ENCODE measurements at places on chromosomes 13 and 19.

DNA sequence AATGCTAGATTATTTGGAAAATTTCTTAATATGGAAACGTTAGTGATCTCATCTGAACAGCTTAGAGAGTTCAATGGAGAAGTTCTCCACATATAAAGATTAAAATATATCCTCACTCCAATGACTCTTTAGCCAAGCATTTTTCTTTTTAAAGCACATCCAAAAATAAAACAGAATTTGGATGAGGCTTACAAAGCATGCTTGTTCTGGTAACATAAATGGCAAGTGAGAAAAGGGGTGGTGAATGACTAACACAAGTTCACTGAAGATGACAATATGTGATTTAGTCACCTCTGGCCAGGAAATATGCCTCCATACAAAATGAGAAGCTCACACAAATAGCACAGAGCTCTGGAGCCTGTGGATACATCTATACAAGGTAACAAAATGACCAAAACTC lies 253.0 kb downstream of the PCDH20 start:
- no peak for DNase-seq

- no peak for DNase-seq
Observed at GRCh38 chr19:39237200-39238184, 7.3 kb downstream of the IFNL3 start.

- no peak for DNase-seq
Observed at GRCh38 chr13:29294821-29295220, 300.7 kb downstream of the SLC7A1 start.

- no peak for DNase-seq
Observed at GRCh38 chr13:109737046-109737573, 49.3 kb downstream of the IRS2 start.

GRCh38 chr19:42287827-42288107 lies 14.2 kb upstream of the PRR19 start:
- no peak for DNase-seq

DNA sequence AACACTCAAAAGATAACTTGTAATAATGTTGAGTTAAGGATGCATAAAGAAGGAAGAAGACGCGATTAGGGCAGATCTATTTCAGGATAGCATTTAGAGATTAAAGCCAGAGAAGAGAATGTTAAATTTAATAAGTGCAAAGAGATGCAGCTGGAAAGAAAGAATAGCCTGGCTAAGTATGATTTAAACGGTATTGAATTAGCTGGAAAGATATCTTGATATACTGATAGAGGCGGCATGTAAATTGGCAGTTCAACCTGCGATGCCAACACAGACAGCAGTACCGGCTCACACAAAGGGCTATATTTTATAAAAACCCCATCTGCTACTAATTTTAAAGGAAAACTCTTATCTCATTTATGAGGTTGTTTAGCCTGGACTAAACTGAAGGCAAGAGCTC lies 121.4 kb downstream of the ENOX1 start:
- DNase-seq = no peak

GRCh38 chr13:26813980-26814348 lies 53.4 kb upstream of the GPR12 start:
- no peak for DNase-seq

GRCh38 chr19:49881672-49882394 lies 4.3 kb downstream of the TBC1D17 start:
- DNase-seq = no peak

GRCh38 chr13:113351514-113352026 lies 12.4 kb downstream of the GRTP1 start:
- no peak for DNase-seq

DNA sequence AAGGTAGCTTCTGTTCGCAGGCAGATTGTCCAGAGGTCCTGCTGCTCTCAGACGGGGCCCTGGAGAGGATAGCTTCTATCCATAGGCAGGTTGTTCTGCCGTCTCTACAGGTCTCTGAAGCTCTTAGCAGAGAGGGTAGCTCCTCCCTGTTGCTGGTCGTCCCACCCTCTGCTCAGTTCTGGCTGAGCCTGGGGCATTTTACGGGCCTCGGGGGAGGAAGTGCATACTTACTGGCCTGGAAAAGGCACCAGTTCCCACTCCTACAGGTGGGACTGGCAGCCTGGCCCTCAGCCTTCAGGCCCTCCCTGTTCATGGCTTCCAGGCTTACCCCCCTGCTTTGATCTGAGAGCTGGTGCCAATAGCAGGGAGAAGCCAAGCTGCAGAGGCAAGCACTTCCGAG lies 42.3 kb downstream of the USPL1 start:
- no peak for DNase-seq

- no peak for DNase-seq
Observed at GRCh38 chr19:51749979-51750378, 1.7 kb downstream of the FPR1 start.

DNA sequence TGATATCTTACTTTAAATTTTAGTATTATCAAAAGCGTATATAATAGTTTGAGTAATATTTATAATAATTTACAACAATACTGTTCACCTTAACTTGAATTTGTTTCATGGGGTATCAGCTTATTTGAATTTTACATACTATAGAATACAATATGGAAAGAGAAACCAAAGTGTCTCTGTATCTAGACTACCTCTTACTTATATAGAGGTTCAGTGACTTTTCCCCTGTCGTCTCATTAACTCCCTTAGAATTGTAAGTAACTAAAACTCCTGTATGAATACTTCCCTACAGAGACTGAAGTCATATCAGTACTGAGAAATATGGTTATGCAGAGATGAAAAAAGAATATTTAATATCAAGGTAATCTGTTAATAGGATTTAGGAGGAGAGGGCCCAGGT lies 26.8 kb downstream of the COG6 start:
- no peak for DNase-seq

- no peak for DNase-seq
Observed at GRCh38 chr13:30388406-30389283, 33.6 kb upstream of the UBE2L5 start.

- DNase-seq = peak; percentile 84
Observed at GRCh38 chr19:12194827-12195731, 32.2 kb downstream of the ZNF136 start.

DNA sequence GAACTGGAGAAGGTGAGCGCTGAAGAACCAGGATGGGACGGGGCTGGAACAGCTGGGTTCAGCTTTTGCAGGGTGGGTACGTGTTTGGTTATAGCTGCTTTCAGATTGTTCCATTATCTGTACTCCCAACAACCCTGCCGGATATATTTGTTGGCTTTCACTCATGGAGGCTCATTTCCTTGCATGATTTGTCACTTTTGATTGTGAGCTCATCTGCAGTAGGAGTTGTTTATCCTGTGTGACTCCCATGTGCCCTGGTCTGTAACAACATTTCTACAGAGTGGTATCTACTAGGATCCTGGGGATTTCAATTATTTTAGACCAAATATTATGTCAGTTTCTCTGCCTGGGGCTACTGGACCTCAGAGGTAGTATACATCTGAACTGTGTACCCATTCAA lies 5.4 kb downstream of the ARL11 start:
- no peak for DNase-seq

- no peak for DNase-seq
Observed at GRCh38 chr19:11152318-11153062, 3.1 kb downstream of the SPC24 start.

DNA sequence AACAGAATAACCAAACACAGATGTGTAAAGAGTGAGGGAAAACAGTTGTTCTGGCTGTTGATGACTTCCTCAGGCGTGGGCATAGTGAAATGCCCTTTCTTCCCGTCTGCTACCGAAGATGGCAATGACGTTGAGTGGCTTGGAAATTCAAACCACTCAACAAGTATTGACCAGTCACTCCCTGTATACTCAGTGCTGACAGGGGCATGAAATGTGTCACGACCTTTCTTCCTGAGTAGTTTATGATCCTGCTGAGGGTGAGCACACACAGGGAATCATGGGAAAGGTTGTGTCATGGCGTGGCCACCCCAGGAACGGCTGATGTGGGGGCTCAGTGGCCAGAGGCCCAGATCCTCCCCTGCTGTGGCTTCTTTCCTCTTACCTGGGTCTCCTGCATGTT lies 87.8 kb upstream of the C1QTNF9B start:
- DNase-seq = no peak

DNA sequence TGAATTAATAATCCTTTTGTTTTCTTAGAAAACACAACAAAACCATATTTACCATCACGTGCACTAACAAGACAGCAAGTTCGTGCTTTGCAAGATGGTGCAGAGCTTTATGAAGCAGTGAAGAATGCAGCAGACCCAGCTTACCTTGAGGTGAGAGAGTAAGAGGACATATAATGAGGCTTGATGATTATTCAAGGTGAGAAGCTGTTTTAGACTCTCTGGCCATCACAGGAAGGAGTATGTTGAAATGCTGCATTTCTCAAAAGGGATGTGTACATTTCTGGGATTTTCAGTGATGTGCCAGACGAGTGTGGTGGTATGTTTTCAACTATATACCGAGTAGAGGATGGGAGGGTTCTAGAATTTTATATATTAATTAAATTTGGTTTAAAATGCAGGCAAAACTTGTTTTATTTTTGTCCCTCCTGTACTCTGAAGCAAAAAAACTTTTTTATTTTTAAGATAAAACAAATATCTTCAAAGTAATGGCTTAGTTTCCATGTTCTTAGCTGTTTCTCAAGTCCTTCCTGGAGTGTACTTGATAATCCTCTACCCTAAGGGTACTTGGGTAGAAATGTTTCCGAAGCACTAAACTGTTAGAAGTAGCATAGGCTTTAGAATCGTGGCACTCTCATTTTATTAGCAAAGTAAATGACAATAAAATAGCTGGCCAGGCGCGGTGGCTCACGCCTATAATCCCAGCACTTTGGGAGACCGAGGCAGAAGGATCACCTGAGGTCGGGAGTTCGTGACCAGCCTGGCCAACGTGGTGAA lies 51.1 kb downstream of the N4BP2L1 start:
- DNase-seq = no peak

DNA sequence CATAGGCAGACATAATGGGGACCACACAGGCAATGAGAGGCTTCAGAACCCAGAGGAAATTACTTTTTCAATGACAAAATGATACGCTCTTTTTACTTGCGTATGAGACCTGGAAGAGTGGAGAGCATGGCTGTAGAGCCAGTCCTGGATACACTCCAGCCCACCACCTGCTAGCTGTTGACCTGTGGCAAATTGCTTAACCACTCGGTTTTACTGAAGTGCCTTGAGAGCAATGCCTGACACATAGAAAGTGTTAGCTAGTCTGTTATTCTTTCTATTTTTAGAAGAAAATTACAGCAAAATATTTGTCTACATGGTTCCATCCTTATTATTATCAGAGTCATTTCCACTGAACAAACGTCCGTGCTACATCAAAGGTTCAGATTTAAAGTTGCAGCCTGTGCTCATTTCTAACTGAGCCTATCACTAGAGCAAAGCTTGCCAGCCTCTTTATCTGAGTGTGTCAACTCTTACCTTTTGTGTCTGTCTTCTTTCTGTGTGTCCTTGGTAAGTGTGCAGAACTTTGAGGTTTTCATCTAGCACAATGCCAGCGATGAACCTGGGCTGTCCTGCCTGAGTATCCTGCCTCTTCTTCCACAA lies 9.6 kb upstream of the GPR183 start:
- DNase-seq = no peak

DNA sequence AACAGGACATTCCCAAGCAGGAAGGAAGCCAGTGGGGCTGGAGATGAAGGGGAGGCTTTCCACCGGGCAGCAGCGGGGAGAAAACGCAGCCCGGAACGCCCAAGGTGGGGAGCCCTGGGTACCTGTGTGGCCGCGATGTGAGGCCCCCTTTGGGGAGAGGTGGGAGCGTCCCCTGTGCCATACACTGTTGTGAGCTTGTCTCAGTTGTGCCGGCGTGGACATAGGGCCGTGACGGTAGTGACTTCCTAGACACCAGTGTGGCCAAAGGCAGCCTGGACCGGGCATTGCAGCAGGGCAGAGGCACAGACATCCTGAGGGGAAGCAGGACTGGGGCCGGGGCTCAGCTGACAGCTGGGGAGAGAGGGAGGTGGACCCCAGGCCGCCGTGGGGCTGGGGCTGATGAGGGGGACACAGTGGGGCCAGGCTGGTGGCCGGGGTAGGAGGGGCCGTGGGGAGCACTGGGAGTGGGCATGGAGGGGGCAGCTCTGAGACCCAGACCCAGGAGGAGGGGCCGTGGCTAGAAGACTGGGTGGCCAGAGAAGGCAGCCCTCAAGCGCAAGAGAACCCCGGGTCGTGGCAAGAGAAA lies 38.5 kb upstream of the TFDP1 start:
- DNase-seq = no peak

- peak; percentile 64 for DNase-seq
Observed at GRCh38 chr19:41426952-41427646, at the start of gene B3GNT8. Gene B3GNT8, minus strand, starts transcription at chr19:41427374. Its CDS starts 596 bp downstream, at chr19:41426778.

- DNase-seq = no peak
Observed at GRCh38 chr19:54105796-54106195, 3.1 kb downstream of the NDUFA3 start.

GRCh38 chr19:34487651-34488051 lies 6.1 kb downstream of the WTIP start:
- DNase-seq = no peak

GRCh38 chr19:16338470-16339360 lies 14.1 kb downstream of the KLF2 start:
- no peak for DNase-seq

Measured in right kidney (tissue), 9 donors.